Osteocyte (in vitro differentiated cells): ENCODE measurements at places on chromosomes 5 and 9.

DNA sequence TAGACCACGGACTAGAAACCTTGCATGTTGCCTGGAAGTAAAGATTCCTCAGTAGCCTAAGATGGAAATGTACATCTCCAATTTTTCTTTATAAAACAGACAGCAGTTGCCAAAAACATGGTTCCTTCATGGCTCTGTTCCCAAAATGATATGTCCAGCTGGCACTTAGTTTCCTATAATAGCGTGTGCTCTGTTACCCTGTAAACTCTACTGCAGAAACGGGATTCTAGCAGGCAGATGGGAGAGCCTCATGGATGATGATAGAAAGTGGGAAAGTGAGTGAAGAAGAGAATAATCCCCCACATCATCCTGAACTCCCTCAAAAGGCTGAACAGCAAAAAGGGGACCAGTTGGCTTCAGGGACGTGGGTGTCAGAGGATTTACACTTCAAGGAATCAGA lies 118.2 kb downstream of the FRMD3 start:
- no peaks in the 10 kb centered on the region for H3K27me3 ChIP-seq
- H3K36me3 ChIP-seq = no peaks in the 10 kb centered on the region
- H3K4me1 ChIP-seq = no peaks in the 10 kb centered on the region
- no peak overlapping the region for H3K27ac ChIP-seq
- no peak for DNase-seq

- peaks cover 21% of the 10 kb centered on the region for H3K36me3 ChIP-seq
- H3K27me3 ChIP-seq = no peaks in the 10 kb centered on the region
- H3K4me3 ChIP-seq = no peak overlapping the region
- peaks cover 6% of the 10 kb centered on the region for H3K4me1 ChIP-seq
- no peak for DNase-seq
- no peak overlapping the region for H3K27ac ChIP-seq
These were observed 65.7 kb downstream of the ZDHHC21 start for GRCh38 chr9:14627513-14627912.

DNA sequence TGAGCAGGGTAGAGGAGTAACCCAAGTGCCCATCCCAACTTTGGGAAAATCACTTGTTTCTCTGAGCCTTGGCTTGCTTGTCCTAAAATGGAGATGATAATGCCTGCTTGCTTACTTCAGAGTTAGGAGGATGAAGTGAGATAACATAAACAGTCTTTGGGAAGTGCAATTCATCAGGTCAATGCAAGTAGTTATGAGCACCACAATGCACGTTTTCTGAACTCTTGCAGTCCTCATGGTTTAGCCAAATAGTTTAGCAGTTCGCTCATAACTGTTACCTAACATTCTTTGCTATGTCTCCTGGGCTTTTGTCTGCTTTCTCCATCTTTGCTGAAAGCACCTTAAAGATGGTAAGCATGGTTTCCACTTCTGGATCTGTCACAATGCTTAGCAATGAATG lies 270.0 kb downstream of the ADAMTSL1 start:
- H3K4me3 ChIP-seq = no peak overlapping the region
- DNase-seq = no peak
- H3K4me1 ChIP-seq = no peaks in the 10 kb centered on the region
- H3K27me3 ChIP-seq = no peaks in the 10 kb centered on the region
- no peak overlapping the region for H3K27ac ChIP-seq
- no peaks in the 10 kb centered on the region for H3K36me3 ChIP-seq

DNA sequence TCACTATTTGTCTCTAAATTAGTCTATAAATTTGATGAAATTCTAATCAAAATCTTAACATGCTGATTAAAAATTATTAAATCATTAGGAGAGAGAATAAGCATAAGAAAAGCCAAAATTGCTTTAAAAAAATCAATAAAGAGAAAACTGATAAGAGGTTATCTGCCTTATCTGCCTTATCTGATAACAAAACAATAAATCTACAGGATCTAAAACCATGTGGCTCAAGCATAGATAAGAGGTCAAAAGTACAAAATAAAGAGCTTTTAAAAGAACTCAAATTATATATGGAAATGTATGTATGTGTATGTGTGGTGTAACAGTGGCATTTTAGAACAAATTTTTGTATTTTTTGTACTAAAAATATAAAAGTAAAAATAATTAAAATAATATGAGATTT lies 18.6 kb downstream of the TRIM14 start:
- H3K4me1 ChIP-seq = no peaks in the 10 kb centered on the region
- no peak overlapping the region for H3K27ac ChIP-seq

DNA sequence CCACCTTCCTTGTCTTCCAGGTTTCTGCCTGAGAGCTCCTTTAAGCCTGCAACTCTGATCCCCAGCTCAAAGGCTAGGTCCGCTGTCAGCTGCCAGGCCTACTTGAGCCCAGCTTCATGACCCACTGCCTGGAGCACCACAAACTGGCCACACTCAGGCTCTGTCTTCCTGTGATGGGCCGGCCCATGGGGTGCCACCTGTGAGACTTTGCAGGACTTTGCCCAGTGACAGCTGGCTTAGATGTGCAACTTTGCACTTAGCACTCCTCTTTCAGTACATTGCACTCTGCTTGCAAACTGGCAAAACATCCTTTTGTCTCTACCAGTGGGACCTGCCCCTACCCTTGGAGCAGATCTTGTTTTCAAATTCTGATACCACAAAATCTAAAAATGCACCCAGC lies 311.5 kb upstream of the PDE4D start:
- H3K27me3 ChIP-seq = peaks cover 30% of the 10 kb centered on the region
- no peak overlapping the region for H3K27ac ChIP-seq
- H3K4me1 ChIP-seq = no peaks in the 10 kb centered on the region
- DNase-seq = no peak

DNA sequence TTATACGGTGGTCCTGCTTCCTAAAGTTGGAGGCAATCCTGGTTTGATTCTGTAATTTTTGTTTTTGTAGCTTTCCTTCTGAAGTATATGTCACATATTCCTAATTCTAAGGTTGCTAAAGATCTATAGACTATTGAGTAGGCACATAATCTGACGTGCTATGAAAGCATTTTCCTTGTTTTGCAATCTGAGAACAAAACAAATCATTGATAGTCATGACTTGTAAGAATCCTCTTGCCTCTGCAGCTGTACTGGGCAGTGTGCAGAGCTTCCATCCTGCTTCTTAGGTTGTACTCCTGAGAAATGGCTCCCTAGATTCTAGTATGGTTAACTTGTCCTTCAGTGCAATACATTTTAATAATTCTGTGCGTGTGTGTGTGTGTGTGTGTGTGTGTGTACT lies 35.4 kb downstream of the SEMA6A start:
- H3K4me1 ChIP-seq = no peaks in the 10 kb centered on the region
- no peak for DNase-seq
- H3K36me3 ChIP-seq = no peaks in the 10 kb centered on the region
- H3K27me3 ChIP-seq = peaks cover 2% of the 10 kb centered on the region
- H3K4me3 ChIP-seq = no peak overlapping the region
- no peak overlapping the region for H3K27ac ChIP-seq

GRCh38 chr5:35852084-35852734 lies 4.5 kb upstream of the IL7R start:
- H3K4me1 ChIP-seq = peaks cover 42% of the 10 kb centered on the region
- no peak overlapping the region for H3K4me3 ChIP-seq
- no peaks in the 10 kb centered on the region for H3K27me3 ChIP-seq
- no peak for DNase-seq

DNA sequence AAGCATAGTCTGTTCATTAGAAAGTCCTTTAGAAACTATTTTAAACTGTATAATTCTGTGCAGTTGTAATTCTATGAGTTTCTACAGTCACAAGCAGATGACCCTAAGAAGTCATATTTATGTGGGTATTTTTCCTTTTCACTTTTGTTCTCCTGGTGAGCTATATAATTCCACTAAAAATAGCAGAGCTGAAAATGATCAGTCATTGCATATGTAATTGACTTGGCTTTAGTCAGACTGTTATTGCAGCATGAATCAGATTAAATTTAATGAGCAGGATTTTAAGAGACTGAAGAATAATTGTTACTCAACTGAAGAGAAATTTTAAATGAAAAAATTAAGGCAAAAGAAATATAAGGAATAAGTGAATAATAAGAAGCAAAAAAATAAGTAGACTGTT lies 108.5 kb downstream of the MTREX start:
- H3K27me3 ChIP-seq = no peaks in the 10 kb centered on the region
- H3K27ac ChIP-seq = no peak overlapping the region
- peaks cover 45% of the 10 kb centered on the region for H3K4me1 ChIP-seq

GRCh38 chr5:157574456-157575380 lies 857 bp downstream of the ADAM19 start:
- H3K27ac ChIP-seq = peak overlapping the region; percentile 91
- H3K36me3 ChIP-seq = peaks cover 4% of the 10 kb centered on the region
- peaks cover 48% of the 10 kb centered on the region for H3K4me1 ChIP-seq

GRCh38 chr9:96646081-96646991 lies 8.8 kb downstream of the PRXL2C start:
- no peak overlapping the region for H3K4me3 ChIP-seq
- DNase-seq = peak; percentile 19
- peak overlapping the region; percentile 16 for H3K27ac ChIP-seq

GRCh38 chr5:129400395-129400983 lies 59.6 kb upstream of the ADAMTS19 start:
- H3K4me3 ChIP-seq = no peak overlapping the region
- no peak overlapping the region for H3K27ac ChIP-seq
- H3K4me1 ChIP-seq = no peaks in the 10 kb centered on the region
- peaks cover 32% of the 10 kb centered on the region for H3K27me3 ChIP-seq

DNA sequence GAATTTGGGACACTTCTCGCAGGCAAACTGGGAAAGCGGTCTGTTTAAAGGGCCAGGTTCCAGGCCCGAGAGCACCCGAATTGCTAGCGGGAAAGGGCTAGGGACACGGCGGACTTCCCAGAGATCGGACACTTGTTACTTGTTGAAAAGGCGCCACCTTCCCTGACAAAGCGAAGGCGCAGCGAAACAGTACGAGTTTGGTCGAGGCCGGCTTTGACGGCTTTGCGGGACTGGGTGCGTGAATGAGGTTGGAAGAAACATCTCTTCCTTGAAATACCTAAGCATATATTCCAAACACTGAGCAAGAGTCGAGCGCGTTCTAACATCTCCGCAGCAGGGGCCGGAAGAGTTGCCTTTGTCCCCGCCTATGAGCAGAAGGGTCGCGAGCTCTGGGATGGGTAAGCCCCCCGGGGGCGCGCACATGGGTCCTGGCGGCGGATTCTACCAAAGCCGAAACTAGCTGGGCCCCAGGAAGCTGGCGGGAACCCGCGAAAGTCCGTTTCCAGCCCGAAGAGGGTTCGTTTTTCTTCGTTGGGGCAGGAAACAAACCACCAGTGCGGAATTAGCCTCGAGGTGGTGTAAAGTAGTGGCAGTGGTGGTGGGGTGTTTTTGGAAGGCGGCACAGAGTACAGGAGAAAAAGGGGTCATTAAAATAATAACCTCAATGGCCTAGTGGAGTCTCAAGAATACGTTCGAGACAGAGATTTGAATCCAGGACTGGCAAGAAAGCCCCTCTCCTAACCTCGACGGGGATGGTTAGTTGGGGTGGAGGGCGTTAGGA lies 1.5 kb downstream of the GDNF start:
- H3K4me3 ChIP-seq = peak overlapping the region; percentile 79
- H3K36me3 ChIP-seq = no peaks in the 10 kb centered on the region

- no peak for DNase-seq
- peaks cover 29% of the 10 kb centered on the region for H3K4me1 ChIP-seq
- H3K27me3 ChIP-seq = no peaks in the 10 kb centered on the region
- H3K4me3 ChIP-seq = no peak overlapping the region
These were observed 324.8 kb downstream of the BNC2 start for GRCh38 chr9:16545639-16546038.

DNA sequence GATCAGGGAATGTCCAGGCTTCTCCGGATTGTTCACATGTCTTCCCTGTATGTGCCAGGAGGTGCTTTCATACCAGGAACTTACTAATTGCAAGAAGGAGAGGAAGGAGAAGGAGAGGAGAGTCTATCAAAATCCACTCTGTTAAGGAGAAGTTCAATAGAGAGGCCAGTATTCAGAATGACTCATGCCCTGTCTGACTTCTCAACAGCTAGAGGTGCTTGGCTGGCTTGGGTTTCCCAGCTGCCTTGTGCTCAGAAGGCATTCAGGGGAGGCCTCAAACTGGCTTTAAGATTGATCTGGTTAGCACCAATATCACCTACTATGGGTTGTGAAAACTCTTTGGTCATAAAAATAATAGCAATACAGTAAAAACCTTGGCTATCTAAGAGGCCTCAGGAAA lies 167.9 kb upstream of the GLRA1 start:
- no peak overlapping the region for H3K27ac ChIP-seq
- H3K4me3 ChIP-seq = no peak overlapping the region
- no peaks in the 10 kb centered on the region for H3K4me1 ChIP-seq

GRCh38 chr9:98121058-98121457 lies 2.0 kb upstream of the TRIM14 start:
- H3K4me3 ChIP-seq = no peak overlapping the region
- H3K27me3 ChIP-seq = no peaks in the 10 kb centered on the region
- no peak for DNase-seq
- H3K4me1 ChIP-seq = peaks cover 12% of the 10 kb centered on the region
- H3K27ac ChIP-seq = no peak overlapping the region
- H3K36me3 ChIP-seq = no peaks in the 10 kb centered on the region

DNA sequence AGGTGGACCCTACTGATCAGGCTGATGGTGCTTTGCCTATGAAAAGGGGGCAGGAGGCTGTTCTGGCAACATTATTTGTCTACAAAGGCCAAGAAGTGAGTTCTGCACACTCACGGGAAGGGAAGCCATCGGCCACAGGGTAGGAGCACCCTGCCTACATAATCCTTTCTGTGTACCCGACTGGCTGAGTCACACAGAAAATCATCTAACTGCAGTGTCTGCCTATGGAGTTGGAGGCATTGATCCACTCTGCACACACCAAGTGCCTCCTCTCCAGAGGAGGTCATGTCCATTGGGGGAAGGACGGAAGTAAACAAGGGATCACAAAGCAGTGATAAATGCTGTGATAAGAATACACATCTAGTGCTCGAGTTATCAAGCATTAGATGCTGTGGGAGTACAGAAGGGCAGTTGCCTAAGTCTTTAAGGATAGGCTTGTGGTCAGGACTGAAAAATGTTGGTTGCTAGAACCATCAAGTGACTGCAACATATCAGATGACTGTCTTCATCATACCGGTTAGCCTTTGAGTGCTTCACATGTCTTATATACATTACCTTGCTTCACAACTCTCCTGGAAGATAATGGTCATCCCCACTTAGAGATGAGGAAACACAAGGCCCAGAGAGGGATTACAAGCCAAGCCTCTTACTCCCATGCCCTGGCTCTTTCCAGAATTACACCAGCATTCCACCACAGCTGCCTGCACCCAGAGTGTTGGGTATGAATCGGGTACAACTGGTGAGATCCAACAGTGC lies 1.3 kb upstream of the SLC2A8 start:
- H3K27ac ChIP-seq = no peak overlapping the region
- no peaks in the 10 kb centered on the region for H3K36me3 ChIP-seq
- H3K4me3 ChIP-seq = peak overlapping the region; percentile 84
- H3K4me1 ChIP-seq = peaks cover 12% of the 10 kb centered on the region

DNA sequence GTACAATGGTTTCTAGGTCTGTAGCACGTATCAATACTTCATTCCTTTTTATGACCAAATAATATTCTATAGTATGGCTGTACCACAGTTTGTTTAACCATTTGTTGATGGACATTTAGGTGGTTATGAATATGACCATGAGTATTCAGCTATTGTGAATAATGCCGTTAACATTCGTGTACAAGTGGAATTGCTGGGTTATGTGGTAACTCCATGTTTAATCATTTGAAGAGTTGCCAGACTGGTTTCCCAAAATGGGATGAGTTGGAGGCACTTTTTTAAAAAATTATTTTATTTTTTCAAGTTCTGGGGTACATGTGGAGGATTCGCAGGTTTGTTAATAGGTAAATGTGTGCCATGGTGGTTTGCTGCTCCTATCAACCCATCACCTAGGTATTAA lies 4.6 kb downstream of the SNX2 start:
- H3K4me3 ChIP-seq = no peak overlapping the region
- DNase-seq = no peak
- peaks cover 26% of the 10 kb centered on the region for H3K4me1 ChIP-seq

GRCh38 chr9:116005205-116005604 lies 148.4 kb upstream of the PAPPA start:
- H3K36me3 ChIP-seq = peaks cover 2% of the 10 kb centered on the region
- H3K27me3 ChIP-seq = no peaks in the 10 kb centered on the region
